A549 treated with ZK216348 at 1 μM for 4 hours (cell line): ENCODE measurements at places on chromosomes 13 and 19. TPM values are rescaled to one million over a fixed set of nuclear protein-coding genes. Genes with fewer than 3 reads are reported as not detected.

ZNF497 gene
- total RNA-seq: 0.60 to 1.8 TPM (median 1.5 TPM) in 5 replicates

NFILZ gene
- total RNA-seq: not detected in 5 replicates

ADAMTSL5 gene
- 2.0 to 4.1 TPM (median 2.7 TPM) in 5 replicates for total RNA-seq

CRTC1 gene
- 2.5 to 5.8 TPM (median 4.7 TPM) in 5 replicates for total RNA-seq
